ENCODE measurements at places on chromosomes 3 and 15. TPM values are rescaled to one million over a fixed set of nuclear protein-coding genes. Genes with fewer than 3 reads are reported as not detected.

- DNase-seq: peak; percentile 54
Observed at GRCh38 chr3:196712514-196713413, 587 bp downstream of the PIGX start.

The ADGRG7 gene
- not detected for polyA plus RNA-seq

The CLDN1 gene
- 3.0 TPM for polyA plus RNA-seq

- no peak for DNase-seq
Observed at GRCh38 chr3:67462187-67462586, 192.2 kb downstream of the SUCLG2 start.

- DNase-seq: no peak
Observed at GRCh38 chr15:67579164-67579563, 36.7 kb downstream of the MAP2K5 start.

DNA sequence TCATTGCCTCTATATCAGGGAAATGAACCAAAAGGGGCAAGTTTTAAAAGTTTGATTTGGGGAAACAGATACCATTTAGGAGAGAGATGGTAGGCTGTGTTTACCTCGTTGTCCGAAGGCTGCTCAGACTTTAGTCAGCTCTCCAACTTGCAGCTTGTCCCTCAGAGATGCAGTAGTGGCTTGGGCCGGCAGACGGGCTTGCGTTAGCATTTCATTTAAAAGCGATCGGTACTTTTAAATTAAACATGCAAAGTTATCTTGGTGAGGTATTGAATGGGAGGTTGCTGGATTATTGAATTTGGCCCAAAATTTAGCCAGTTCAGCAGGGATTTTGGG, 26.2 kb downstream of the EEFSEC start:
- no peak for DNase-seq

- DNase-seq: no peak
Observed at GRCh38 chr3:13346481-13347389, 73.4 kb downstream of the NUP210 start.

The CD276 gene
- polyA plus RNA-seq: 157 TPM

The THAP10 gene
- 3.8 TPM for polyA plus RNA-seq

The PPARG gene
- 4.5 TPM for polyA plus RNA-seq

DNA sequence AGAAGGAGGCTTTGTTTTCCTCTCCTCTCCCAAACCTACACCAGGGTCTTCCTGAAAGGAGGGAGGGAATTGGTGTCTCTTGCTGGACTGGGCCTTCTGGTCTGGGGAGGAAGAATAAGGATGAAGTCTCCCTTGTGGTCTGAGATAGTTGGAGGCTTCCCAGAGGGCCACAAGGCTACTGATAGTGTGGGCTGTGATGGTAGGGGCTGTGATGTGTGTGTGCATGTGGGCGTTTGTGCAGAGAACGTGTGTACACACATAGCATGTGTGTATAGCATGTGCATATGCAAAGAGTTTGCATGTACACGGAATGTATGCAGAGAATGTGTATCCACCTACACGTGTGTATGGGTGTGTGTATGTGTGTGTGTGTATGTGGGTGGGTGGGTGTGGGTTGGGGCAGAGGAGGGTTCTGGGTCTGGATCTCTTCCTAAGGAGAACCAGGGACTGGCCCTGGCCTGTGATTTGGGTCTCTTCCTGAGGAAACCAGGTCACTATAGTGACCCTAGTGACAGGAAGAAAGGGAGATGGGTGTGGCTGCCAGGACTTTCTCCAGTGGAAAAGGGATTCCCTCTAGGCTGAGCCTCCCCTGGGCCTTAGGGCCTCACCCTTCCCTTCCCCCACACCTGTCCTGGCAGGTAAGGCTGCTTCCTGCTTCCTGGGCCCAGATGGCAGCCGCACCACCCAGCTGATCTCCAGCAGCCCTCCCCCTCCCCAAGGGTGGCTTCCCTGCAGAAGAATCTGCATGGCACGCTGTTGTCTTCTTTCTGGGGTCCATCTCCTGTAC, 1.7 kb downstream of the FLNB start:
- no peak for DNase-seq

The GATA2 gene
- 3.1 TPM for polyA plus RNA-seq

DNA sequence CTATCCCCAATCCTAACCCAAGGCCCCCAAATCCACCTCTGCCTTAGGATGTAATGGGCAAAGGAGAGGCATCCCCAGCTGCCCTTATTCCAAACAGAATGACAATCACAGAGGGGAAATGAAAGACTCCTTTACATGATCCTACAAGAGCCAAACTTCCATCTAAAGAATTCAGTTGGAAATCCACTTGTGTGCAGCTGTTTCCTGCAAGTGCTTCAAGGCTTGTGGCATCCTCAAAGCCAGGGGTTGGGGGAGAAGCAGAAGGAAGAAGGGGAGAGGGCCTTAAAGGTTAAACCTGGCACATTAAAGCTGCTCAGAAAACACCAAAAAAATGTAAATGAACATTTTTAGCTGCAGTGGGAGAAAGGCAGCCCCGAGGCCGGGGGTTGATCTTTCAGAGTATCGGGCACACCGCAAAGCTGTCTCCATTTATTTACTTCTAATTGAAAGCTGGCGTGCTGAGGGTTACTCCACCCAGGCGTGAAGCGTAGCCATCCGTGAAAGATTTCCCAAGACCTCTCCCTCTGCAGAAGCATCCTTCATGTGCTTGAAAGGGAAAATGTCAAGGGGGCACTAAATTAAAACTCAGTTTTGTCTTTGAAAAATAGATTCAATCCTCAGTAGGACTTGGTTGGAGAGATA, 217.8 kb downstream of the SHQ1 start:
- no peak for DNase-seq

The FAM43A gene
- polyA plus RNA-seq: 12.1 TPM

The TYRO3 gene
- polyA plus RNA-seq: 12.1 TPM

DNA sequence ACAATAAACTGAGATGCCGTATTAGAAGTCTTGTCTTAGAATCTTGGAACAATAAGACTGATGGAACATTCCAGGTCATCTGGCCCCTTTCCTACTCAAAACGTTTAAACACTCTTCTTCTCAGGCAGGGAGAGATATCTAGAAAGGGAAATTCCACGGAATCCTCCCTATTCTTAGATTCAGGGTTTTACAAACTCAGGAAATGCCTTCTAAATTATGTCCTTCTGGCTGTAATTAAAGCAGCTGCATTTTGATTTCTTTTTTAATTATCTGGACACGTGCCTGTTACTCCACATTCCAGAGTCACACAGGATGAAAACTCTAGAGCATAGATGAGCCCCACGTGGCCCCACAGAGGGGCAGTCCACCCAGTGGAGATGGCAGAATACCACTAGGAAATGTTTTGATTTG, 41.5 kb upstream of the MTMR10 start:
- DNase-seq: no peak

DNA sequence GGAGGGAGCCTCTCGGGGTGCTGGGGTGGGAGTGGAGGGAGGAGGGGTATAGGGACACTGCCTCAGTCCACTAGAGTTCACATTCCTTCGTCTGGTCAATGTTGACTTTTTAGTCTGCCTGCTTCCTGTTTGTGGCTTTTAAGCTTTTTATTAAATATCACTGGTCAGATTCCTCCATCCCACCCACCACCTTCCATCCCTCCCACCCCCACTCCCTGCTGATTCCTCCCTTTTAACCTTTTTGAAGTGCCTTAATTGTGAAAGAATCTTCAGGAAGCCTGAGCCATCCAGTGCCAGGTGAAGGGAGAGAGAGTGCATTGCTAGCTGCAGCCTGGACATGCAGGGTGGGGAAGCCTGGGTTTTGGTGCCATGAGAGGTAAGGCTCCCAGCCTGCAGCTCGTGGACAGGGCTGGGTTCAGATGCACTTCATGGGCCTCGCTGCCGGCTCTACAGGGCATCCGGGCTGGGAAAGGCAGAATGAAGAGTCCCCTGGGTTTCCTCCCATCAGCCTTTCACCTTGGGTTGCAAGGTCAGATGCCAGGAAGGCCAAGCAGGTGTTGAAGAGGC, 105.9 kb downstream of the DNAJB8 start:
- no peak for DNase-seq

The DZIP1L gene
- 6.6 TPM for polyA plus RNA-seq

DNA sequence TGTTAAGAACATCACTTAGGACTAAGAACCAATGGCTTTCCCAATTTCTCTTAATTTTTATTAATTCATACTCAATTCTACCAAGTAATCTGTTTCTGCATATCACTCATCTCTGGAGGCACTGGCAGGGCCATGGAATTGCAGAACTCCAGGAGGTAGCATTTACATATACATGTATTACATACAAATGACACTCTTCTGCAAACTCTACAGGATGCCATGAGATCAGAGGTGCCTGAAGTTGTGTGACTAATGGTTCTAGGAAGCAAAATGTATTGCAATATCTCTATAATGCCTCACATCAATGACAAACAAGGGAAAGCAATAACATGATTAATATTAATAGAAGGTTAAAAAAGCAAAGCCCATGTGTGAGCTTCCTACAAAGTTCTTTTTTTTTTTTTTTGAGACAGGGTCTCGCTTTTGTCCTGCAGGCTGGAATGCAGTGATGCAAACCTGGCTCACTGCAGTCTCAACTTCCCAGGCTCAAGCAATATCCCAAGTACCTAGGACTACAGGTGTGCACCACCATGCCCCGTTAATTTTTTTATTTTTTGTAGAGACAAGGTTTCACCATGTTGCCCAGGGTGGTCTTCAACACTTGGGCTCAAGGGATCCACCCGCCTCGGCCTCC, 33.0 kb downstream of the DENND6A start:
- DNase-seq: no peak

The MKRN2OS gene
- polyA plus RNA-seq: not detected

DNA sequence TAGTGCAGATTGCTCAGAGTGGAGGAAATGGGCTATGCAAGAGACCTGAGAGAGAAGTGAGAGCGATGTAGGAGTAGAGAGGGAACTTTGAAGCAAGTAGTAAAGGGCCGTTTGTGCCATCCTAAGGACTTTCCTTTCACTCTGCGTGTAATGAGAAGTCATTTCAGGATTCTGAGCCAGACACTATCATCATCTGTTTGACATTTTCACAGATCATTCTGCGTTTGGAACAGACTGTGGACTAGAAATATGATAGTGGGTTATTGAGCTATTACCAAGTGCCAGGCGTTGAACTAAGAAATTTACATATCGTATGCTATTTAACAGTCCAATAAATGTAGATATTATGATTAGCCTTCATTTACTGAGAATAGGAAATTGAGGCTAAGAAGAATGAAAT, 150.0 kb upstream of the ROBO2 start:
- no peak for DNase-seq

The UBA7 gene
- 28.4 TPM for polyA plus RNA-seq

The ZPLD1 gene
- polyA plus RNA-seq: not detected

The PCSK6 gene
- 10.4 TPM for polyA plus RNA-seq

DNA sequence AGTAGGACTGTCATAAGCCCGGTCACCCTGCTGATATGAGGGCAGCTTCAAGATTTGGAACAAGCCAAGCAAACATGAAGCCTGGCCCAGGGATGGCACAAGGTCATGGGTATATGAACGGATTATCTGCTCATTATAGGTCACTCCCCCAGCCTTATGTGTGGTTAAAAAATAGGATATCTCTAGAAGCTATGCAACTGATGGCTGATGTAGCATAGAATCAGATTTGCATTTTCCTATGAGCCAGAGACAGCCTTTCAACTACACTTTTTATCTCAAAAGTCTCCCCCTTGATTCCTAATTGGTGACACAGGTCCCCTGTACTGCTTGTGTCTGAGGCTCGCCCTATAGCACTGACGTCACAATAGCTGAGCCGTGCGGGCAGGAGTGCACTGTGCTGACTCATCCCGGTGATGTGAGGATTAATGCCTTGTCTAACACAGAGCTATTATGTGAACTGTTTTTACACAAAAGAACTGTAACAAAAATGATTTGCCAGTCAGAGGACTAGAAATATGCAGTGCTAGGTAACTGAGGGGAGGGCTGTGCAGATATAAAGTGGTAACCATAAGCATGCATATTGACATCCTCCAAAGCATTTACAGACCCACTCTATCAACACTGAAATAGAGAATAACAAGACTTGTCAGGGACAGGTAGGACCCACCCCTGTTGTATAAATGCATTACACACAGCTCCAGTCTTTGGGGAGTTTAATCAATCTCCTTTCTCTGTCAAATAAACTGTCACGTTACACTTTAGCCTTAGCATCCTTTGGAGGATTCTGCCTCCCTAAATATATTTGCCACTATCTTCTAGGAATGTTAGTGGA, 204.9 kb downstream of the TIGIT start:
- DNase-seq: no peak

The ST8SIA2 gene
- 14.6 TPM for polyA plus RNA-seq

The GADL1 gene
- 40.1 TPM for polyA plus RNA-seq
